ENCODE measurements at places on chromosomes 11 and 22.

DNA sequence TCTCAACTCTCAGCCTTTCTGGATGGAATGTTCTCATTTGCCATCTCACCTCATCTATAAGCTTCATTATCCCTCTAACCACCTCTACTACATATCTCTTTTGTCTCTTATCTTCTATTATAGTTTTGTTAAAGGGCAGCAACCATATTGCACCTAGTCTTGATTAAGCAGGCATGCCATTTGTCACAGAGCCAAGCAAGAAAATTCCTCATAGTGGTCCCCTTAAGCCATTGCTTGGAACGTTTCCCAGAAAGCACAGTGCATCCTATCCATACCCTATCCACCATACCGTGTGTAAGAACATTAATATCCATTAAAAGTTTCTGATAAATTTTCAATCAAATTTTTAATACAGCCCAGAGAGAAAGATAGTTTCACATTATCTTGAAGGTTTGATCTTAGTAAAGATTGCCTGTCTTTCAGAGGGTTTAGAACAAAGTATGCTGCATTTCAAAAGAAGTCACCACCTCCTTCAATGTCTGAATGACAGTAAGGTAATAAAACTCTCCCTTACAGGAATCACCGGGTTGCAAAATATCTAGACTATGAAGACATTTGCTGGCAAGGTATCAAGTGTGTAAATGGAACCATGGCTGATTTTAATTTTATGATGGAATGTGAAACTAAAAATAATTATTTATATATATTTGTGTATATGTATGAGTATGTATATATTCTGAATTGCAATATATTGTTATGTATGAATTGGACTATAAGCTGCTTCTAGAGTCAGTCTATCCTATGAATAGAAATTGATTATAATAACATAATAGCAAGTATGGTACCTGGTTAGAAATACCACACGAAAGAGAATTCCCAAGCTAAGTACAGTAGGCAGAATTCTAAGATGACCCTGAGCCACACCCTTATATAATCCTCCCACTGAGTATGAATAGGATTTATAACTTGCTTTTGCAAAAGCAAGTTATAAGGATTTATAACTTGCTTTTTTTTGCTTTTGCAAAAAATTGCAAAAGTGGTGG, 1296.3 kb downstream of the LRRC4C start:
- no peak for DNase-seq

GRCh38 chr22:36079041-36079440, 50.4 kb upstream of the RBFOX2 start:
- DNase-seq: no peak

DNA sequence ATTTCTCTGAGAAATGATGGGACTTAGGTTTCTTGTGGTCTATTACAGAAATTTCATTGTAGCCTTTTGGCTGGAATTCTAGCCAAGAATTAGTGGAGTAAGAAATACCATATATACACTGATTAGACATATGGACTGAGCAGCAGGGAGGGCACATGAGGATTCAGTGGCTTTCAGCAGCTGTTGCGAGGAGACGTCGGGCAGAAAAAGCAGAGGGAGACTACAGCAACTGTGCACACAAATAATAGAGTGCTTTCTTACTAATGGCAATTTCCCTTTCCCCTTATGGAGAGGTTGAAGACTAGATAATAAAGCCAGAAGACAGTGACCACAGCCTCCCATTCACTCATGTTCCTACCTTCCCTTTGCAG, 35.4 kb upstream of the CCDC34 start:
- DNase-seq: no peak

- DNase-seq: no peak
These were observed 457.5 kb upstream of the CCDC179 start for GRCh38 chr11:23317816-23318215.
